Stimulated activated CD4-positive, alpha-beta T cell treated with anti-CD3 and anti-CD28 coated beads, Interleukin-15, amount 100 ng/mL, for 1 hour (primary cell): ENCODE measurements at places on chromosomes 11 and 22.

DNA sequence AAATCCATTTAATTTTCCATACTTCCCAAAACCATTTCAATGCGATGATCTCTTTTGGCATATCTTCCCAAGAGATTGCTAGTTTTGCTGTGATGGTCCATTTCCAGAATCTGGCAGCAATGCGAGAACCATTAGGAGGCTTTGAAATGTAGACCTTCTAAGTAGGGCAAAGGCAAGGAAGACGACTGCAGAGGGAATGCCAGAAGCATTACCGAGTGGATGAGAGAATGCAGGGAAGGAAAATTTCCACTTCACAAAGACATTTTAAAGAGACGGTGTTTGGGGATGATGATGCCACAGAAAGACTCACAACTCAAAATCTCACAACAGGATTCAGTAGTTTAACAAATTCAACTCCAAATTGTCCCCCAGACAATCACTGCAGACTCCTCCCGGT, 471 bp upstream of the CEP126 start:
- DNase-seq: no peak

DNA sequence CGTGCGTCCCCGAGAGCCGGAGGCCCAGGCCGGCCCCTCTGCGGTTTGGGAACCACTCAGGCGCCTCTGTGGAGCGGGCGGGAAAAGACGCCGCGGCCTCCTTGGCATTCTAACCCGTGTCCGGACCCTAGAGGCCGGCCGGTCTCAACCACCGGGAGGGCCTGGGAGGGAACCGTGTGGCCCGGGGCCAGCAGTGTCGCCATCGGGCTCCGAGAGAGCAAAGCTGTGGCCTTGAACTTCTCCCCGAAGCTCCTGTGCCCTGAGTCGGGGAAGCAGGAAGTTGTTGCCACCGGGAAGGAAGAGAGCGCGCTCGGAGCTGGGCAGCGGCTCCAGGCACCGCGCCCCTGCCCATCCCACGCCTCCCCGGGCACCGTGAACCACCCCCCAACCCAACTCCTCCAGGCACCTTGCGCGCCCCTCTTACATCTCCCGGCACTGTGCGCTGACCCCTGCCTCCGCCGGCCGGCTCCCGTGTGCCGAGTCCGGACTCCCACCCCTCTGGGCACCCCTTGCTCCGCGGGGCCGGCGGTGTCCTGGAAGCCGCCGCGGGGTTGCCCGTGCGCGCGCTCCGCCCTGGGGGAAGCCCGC, 80.0 kb upstream of the PPARA start:
- no peak for DNase-seq

DNA sequence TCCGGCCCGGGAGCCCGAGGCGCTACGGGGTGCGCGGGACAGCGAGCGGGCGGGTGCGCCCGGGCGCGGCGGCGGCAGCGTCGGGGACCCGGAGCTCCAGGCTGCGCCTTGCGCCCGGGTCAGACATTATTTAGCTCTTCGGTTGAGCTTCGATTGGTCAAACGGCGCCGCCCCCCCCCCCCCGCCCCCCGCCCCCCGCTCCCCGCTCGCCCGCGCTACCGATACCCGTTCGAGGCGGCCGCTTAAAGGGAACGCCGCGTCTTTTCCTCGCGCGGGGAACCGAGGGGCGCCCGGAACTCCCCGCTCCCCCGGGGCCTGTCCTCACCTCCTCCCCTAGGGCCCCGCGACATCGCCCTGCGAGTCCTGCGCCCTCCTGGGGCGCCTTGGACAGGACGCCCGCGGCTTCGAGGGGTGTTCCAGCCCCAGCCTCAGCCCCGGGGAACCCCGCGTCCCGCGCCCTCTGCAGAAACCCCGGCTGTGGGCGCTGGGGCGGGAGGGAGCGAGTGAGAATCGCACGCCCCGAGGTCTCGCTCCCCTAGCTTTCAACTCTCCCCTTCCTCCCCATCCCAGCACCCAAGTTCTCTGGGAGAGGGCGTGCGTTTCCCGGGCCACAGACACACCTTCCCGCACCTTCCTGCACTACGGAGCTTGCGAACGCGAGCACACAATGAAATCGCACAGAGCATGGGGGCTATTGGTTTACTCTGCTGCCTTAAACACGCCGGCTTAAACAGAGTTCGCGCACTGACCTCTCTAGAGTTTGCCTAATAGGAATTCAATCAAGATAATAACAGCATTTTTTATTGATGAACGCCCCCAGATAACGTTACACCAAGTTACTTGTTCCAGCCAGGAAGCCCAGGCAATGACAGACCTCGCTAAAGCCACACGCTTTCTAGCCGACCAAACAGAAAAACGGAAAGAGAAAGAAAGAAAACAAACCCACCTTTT, at the start of gene BDNF:
TSS of gene BDNF (minus strand) at position 105 of the 951 bp plus-strand sequence. CDS start 41,891 bp downstream, outside the sequence.
- no peak for DNase-seq

GRCh38 chr11:4606231-4607015, 1.6 kb downstream of the TRIM68 start:
- no peak for DNase-seq

- no peak for DNase-seq
Measured at GRCh38 chr22:39383841-39384625, 15.5 kb upstream of the TAB1 start.

DNA sequence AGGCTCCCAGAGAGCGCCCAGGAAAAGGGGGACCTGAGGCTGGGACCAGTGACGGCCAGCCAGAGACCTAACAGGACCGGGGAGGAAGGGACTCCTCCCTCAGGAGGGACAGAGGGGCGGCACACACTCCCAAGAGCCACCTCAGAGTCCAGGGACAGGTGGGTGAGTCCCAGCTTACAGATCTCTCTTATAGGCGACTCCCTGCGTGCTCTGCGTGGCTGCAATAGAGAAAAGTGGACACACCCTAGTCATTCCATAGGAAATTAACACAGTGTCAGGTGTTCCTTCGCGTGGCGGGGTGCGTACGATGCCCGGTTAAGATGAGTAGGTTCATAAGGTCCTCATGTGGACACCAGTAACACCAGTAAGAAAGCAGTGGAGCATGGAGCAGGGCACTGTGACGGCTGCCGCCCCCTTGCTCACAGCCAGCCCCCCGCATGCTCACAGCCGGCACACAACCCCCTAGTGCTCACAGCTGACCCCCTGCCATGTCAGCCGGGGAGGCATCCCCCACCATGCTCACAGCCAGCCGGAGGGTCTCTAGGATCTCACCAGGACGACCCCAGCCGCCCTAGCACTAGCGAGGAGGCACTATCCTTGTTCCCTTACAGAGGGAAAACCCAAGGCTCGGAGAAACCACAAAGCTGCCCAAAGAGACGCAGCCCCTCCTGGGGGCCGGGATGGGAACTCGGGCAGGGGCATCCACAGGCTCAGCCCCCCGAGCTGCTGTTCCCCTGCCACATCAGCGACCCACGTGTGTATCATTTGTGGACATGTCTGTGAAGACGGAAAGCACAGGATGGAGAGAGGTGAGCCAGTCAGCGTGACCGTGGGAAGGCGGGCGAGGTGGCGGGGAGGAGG, 426.8 kb downstream of the TBC1D22A start:
- no peak for DNase-seq

DNA sequence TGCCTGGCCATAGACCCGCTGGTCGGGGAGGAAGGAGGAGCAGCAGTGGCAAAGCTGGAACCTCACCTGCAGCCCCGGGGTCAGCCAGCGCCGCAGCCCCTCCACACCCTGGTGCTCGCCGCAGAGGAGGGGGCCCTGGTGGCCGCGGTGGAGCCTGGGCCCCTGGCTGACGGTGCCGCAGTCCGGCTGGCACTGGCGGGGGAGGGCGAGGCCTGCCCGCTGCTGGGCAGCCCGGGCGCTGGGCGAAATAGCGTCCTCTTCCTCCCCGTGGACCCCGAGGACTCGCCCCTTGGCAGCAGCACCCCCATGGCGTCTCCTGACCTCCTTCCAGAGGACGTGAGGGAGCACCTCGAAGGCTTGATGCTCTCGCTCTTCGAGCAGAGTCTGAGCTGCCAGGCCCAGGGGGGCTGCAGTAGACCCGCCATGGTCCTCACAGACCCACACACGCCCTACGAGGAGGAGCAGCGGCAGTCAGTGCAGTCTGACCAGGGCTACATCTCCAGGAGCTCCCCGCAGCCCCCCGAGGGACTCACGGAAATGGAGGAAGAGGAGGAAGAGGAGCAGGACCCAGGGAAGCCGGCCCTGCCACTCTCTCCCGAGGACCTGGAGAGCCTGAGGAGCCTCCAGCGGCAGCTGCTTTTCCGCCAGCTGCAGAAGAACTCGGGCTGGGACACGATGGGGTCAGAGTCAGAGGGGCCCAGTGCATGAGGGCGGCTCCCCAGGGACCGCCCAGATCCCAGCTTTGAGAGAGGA, 11.9 kb downstream of the TMEM121B start:
- DNase-seq: no peak

DNA sequence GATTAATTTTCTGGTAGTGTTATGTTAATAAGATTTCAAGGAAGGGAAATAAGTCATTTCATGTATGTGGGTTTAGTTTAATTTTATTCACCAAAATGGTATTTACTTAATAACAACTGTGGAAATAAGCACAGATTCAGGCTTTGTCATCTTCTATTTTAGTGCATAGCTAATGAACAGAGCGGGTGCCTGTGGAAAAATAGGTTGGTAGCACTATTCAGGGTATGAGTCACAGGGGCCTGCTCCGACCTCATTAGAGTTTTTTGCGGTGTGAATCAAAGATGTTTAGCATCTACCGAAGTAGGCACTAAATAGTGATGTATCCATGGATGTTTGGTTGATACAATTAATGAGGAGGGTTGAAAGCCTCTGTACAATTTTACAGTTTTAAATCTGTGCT, 78.2 kb downstream of the FAT3 start:
- no peak for DNase-seq

- no peak for DNase-seq
Measured at GRCh38 chr11:1503708-1504104, 17.1 kb upstream of the MOB2 start.

GRCh38 chr11:60914633-60915247, 782 bp downstream of the TMEM109 start:
- peak; percentile 17 for DNase-seq

DNA sequence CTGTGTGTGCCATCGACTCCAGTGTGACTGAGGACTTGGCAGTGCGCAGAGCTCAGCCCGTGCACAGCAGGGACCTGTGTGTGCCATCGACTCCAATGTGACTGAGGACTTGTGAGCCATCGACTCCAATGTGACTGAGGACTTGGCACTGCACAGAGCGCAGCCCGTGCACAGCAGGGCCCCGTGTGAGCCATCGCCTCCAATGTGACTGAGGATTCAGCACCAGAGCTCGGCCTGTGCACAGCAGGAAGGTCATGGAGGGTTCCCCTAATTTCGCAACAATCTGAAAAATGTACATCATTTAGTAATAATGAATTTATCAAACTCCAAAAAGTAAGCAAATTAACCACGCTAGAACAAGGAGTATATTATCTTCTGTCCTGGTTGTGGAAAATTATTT, 348.3 kb upstream of the B3GAT1 start:
- no peak for DNase-seq

GRCh38 chr11:86571273-86571948, 101.0 kb downstream of the ME3 start:
- no peak for DNase-seq

DNA sequence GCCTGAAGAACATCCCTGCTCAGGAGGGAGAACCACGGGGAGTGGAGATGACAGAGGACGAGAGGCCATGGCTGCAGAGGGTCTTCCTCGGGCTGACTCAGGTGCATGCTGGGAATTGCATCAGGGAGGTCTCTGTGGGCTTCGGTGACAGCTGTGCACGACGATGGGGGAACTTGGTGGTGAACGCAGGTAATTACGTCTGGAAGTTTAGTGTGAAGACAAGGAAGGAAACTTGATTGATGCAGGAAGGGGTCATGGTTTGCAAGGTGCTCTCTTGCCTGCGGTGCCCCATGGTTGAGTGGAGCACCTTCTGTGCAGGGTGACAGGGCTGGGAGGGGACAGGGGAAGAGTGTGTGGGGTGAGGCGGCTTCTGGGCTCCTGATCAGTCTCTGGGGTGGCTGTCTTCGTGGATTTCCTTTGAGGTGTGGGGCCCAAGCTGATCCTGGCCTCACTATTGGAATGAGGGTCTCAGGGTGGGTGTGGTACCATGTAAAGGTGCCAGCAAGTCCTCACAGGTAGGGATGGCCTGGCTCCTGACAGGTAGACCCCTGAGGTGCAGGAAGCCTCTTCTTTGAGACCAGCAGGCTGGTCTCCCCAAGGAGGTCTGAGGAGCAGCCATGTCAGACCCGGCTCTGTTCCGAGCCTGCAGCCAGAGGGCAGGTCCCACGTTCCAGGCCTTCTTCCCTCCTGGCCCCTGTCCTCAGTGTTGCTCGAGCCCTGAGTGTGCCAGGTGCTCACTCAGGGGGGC, 1020.1 kb downstream of the TBC1D22A start:
- DNase-seq: no peak

GRCh38 chr11:65894034-65894591, 3.6 kb downstream of the CCDC85B start:
- DNase-seq: no peak

DNA sequence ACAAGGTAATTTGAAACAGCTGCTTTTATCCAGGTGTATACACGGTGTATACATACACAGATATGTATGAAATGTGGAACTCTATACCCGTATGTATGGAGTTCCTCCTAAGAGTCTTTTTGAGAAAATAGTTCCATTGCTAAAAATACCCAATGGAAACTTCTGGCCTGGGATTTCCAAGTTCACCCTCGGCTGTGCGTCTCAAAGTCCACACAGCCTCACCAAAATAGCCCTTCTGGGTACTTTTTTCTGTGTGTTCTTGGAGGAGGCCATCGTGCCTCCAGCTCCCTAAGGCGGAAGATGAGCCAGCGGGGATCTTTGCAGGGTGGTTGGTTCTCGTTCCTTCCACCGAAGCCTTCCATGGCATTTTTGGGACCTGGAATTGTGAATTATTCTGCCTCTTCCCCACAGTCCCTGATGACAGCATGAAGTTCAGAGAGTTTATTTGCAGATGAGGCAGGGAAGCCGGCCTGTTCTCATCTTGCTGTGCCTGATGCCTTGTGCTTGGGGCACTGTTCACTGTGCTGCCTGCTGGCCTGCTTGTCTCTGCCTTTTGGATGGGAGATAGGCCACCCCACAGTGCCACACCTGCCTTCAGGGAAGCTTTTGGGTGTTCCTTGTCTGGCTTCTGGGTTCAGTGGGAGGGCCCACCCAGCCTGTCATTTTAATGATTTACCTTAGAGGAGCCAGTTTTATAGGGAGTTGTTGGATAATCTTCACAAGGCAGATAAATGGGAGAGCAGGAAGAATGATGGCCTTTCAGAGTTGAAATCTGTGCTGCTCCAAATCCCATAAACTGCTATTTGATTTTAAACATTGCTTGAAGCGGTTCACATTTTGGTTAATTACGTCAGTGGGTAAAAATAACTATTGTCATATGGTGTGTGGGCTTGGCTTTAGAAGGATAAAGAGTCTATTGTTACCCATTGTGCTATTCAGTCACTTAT, 112.7 kb upstream of the OR4B1 start:
- no peak for DNase-seq

- no peak for DNase-seq
Measured at GRCh38 chr22:46881373-46882118, 119.1 kb downstream of the TBC1D22A start.

DNA sequence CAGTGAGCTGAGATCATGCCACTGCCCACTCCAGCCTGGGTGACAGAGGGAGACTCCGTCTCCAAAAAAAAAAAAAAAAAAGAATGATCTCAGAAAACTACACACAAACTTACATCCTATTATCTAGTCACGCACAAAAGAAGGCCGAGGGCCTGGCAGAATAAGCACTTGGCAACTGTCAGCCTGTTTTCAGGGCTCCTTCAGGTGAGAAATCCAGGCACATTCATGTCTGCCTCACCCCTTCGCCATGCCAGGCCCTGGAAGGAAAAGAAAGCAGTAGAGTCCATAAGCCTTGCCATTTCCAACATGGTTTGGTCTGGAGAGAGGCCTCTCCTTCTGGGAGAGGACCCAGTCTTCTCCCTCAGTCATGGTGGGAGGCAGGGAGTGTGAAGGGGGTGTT, 30.9 kb downstream of the C11orf58 start:
- no peak for DNase-seq
